ENCODE measurements at places on chromosomes 1 and 21.

DNA sequence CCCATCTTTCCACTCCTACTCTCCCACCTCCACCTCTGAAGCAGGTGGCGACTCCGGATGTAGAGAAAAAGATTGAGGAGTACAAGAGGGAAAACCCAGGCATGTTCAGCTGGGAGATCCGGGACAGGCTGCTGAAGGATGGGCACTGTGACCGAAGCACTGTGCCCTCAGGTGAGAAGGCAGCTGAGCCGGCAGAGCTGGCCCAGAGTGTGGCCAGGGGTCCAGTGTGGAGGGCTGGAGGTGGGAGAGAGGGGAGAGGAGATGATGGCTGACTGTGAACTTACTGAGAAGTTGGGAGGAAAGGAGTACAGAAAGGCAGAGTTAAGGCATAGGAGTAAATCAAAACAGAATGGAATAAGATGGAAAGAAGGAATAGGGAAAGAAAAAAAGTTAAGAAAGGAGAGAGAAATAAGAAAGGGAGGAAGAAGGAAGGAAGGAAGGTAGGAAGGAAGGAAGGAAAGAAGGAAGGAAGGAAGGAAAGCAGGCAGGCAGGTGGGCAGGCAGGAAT, 4.5 kb downstream of the PAX7 start:
- no peak for DNase-seq

DNA sequence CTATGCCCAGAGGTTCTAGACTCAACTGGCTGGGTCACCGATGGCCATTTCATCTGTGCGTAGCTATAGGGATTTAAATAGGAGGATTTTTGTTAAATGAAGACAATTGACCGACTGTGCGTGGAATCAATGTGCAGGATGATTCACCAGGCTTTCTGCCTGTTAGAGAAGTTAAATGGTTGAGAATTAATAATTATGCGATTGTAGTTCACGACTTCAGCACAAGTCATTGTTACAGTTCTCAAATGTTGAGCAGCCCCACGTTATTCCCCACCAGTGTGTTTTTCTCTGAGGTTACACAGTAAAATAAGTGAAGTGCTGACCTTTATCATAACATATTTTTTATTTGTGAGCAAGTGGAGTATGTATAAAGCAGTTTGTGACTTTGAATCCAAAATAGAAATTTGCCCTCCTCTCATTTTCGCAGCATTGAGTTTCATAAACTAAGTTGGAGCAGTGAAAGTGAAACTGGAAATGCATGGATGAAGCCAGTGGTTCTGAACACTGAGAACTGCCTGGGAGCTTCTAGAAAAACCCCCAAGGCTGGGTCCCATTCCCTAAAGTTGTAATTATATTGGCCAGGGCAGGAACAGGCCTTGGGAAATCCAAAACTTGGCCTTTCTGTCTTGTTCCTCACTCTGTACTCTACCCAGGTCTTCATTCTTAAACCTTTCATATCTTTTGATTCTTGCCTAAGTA, 102.6 kb downstream of the GALNT2 start:
- no peak for DNase-seq

- no peak for DNase-seq
Measured at GRCh38 chr1:25804244-25804963, 4.4 kb downstream of the SELENON start.

DNA sequence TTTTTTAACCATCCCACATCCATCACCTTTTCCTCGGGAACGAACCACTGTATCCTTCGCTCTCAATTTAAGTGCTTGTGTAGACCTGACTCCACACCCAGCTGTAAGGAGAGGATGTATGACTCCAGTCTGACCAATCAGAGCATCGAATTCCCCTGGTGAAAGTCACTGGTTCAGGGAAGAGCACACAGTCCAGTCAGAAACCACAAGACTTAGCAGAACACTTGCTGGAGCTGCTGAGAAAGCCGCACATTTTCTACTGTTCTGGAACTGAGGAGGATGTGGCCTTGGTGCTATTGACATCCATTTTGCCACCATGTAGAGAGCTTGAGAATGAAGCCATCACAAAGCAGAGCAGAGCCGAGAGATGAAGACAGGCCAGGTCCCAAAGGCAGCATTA, 59.9 kb upstream of the CNN3 start:
- no peak for DNase-seq

DNA sequence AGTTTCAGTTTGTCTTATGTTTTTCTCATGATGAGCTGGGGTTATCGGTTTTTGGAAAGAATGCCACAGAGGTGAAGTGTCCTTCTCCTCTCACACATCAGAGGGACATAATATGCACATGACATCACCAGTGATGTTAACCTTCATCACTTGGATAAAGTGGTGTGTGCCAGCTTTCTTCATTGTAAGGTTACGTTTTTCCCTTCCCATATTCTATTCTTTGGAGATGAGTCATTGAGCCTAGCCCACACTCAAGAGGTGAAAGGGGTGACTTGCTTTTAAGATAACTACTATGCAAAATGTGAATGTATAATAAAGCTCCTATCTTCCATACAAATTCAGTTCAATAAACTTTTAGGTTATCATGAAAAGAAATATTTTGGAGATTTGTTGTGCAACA, 36.7 kb upstream of the MAGI3 start:
- no peak for DNase-seq

GRCh38 chr21:26449161-26449560, 123.9 kb downstream of the CYYR1 start:
- DNase-seq = no peak

- no peak for DNase-seq
Measured at GRCh38 chr1:230232371-230232771, 165.3 kb downstream of the GALNT2 start.

GRCh38 chr1:63813829-63814277, 40.0 kb downstream of the ROR1 start:
- DNase-seq = no peak

DNA sequence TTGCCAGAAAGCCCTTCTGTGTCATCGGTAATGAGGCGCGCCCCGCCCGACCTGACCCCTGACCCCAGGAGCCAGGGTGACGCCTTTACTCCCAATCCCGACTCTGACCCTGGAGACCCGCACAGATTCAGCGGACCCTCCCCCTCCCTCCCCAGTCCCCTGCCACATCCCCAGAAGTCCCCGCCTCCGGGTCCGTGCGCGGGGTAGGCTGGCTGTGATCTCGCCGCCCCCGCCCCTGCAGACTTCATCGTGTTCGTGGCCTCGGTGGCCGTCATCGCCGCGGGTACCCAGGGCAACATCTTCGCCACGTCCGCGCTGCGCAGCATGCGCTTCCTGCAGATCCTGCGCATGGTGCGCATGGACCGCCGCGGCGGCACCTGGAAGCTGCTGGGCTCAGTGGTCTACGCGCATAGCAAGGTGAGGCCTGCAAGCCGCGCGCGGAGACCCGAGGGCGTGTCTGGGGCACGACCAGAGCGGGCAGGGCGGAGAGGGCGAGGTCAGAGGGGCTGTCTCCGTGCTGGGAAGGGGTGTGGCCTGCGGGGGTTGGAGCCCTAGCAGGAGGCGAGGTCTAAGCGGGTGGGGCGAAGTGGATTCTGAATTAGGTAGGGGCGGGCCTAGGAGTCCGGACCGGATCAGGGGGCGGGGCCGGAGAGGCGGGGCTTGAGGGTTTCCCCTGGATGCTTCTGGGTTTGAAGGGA, 34.8 kb downstream of the KCNQ4 start:
- no peak for DNase-seq

DNA sequence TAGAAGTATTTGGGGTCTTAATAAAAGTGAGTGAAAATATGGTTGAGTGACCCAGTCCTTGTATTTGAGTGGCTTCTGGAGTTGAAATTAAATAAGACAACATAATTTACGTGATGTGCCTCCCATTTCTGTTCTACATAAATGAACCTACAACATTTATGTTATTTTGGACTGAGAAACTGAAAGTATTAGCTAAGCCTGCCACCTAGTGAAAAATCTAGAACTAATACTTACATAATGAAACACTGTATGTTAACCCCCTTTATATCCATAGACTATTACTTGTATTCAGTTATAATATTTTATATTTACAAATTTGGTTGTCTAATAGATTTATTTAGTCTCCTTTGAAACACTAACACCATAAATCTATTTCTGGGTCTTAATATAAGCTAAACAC, 298.9 kb downstream of the KCNT2 start:
- DNase-seq = no peak

DNA sequence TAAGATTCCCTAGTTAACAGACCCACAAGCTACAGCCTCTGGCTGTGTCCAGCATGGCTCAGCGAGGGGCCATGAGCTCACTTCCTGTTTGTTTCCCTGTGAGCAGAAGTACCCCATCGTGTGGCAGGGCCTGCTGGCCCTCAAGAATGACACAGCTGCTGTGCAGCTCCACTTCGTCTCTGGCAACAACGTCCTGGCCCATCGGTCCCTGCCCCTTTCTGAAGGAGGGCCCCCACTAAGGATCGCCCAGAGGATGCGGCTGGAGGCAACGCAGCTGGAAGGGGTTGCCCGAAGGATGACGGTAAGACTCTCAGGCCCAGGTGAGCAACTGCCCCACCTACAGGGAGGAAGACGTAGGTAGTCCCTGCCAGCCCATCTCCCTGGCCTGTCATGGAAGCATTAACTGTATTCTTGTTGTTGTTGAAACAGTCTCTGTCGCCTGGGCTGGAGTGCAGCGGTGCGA, 38.2 kb downstream of the ZBTB17 start:
- no peak for DNase-seq

DNA sequence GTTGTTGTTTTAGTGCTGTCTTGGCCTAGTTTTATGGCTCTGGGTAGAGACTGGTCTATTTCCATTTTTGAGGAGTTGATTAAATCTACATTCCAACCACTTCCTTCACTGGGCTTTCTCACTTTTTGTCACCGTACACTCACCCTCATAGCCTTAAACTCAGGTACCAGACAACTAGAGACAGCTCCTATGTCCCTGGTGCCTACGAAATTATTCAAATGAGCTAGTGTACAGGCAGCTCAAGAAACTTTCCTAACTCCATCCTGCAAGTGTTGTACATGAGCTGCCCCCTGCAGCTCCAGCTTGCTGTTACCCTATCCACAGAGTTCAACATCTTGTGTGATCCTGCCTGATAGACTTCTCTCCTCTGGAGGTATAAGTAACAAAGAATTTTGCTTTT, 704.8 kb upstream of the RGS18 start:
- DNase-seq = no peak

- no peak for DNase-seq
Measured at GRCh38 chr1:6244401-6245049, 546 bp downstream of the HES3 start.

- no peak for DNase-seq
Measured at GRCh38 chr1:156922986-156923669, 2.7 kb downstream of the LRRC71 start.

GRCh38 chr1:154318386-154318785, 2.5 kb upstream of the AQP10 start:
- no peak for DNase-seq

DNA sequence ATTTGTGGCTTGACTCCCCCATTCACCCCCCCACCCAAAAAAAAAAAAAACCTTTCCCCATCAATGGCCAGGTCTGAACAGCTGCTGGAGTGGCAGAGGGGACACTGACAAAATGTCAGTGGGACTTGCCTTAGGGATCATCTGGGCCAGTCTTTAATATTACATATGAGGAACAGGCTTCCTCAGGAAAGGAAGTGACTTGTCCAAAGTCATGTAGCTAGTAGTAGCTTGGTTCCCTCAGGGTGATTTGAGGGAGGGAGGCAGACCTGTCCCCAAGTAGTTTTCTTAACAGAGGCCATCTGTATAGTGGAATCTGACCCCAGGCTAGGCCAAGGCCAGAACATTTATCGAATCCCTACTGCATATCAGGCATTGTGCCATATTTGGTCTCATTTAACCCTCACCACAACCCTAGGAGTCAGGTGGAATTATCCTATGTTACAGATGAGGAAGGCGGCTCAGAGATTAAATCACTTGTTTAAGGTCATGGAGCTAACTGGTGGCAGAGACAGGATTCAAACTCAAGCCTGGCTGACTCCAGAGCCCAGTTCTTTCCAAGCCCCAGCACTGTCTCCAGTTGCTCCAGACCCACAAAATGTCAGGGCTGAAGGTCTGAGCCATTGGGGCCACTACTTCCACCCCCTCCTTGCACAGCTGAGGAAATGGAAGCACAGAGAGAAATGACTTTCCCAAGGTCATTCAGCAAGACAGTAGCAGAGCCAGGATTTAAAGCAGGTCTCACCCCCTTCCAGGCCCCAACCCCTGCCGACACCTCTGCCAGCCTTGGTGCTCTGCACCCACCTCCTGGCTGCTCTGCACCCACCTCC, 10.4 kb downstream of the ZBTB7B start:
- DNase-seq = no peak

- DNase-seq = no peak
Measured at GRCh38 chr1:69121723-69122122, 446.0 kb upstream of the LRRC7 start.

GRCh38 chr1:25641931-25642573, 25.5 kb downstream of the MAN1C1 start:
- DNase-seq = no peak

DNA sequence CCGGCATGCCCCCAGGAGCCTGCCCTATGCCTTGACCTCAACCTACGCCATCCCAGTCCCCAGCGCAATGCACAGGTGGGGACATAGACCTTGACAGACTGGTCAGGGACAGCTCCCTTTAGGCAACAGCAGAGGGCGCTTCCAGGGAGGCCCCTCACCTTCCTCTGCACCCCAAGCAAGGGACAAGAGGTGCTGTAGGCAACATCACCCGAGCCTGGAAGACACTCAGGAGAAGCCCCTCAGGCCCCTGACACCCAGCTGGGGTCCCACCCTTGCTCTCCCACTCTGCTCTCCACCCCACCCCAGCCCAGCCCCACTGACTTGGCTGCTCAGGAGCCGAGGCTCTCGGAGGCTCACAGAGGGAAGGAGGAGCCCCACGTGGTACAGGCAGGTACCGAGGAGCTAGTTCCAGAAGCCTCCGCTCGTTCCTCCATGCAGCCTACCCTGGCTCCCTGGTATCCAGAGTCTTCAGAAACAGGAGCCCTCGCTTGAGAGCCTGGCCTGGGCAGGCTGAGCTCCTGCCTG, 2.4 kb upstream of the WNT3A start:
- DNase-seq = no peak

GRCh38 chr1:159067699-159068621, 8.6 kb downstream of the AIM2 start:
- DNase-seq = no peak

DNA sequence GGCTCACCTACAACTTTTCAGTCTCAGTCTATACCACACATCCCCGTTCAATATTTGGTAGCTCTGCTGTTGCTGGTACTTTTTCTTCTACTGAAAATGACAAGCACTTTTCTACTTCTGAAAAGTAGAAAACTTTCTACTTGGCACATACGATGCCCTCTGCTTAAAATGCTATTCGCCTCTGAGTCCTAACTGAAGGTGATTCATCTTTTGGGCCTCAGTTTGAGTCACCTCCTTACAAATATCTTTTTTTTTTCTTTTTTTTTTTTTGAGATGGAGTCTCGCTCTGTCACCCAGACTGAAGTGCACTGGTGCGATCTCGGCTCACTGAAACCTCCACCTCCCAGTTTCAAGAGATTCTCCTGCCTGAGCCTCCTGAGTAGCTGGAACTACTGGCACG, 136.0 kb upstream of the CYYR1 start:
- no peak for DNase-seq
